ENCODE measurements at places on chromosomes 1 and 21.

- DNase-seq, result no peak
These were observed 76.4 kb downstream of the SPATA46 start for GRCh38 chr1:162300057-162300917.

- DNase-seq, result no peak
These were observed 34.7 kb downstream of the NGF start for GRCh38 chr1:115303364-115303763.

DNA sequence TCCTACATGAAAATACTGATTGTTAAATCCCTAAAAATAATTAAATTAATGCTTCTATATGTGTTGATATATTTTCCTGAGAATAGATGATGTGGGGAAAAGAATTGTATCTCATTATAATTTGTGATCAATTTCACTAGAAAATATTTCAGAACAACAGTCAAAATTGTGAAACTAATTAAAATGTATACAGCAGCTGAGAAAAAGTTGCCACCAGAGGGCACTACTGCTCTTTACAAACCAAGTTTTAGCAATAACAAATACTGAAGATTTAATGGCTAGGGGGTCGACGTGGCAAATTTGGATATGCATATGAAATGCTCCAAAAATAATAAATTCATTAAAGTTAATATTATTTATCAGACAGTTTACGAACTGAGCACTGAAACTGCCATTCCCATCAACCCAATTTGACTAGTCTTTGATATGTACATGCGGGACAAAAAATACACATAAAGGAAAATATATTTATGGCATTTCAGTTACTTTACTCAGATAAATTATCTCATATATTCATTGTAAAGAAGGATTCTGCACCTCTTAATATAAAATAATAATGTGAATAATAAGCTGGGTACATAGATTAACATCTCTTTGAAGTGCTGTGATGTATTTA is 96.3 kb upstream of the TMPRSS15 start:
- peak; percentile 61 for DNase-seq

GRCh38 chr1:5067246-5067645 is 412.8 kb downstream of the AJAP1 start:
- DNase-seq, result no peak

DNA sequence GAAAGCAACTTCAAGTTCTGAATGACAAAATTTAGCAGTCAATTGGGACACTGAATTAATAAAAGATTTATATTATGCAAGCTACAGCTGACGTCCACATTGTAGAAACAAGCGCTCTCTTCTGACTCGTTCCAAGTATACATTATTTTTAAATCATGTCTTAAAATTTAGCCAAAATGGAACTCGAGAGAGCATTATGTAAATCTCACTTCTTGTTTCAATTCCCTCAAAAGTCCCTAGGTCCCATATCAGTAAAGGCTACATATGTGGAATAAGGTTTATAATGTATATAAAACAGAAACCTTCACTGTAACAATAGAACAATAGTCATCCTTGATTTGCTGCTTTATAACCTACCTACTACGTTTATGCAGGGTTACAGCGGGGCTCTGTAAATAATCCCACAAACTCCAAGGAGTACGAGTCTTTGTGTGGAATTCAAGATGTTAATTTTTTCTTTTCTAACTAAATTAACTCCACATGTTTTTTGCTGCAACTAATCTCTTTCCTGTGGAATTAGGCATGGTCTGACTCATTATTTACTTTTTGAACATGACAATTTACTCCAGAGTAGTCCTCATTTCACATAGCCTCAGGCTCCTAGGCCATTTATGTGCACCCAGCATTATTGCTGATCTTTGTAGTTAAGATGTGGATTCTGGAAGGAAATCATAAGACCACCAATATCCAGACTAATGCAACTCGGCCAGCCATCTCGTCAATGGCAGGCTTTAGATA is 785.1 kb downstream of the LTN1 start:
- peak; percentile 89 for DNase-seq

DNA sequence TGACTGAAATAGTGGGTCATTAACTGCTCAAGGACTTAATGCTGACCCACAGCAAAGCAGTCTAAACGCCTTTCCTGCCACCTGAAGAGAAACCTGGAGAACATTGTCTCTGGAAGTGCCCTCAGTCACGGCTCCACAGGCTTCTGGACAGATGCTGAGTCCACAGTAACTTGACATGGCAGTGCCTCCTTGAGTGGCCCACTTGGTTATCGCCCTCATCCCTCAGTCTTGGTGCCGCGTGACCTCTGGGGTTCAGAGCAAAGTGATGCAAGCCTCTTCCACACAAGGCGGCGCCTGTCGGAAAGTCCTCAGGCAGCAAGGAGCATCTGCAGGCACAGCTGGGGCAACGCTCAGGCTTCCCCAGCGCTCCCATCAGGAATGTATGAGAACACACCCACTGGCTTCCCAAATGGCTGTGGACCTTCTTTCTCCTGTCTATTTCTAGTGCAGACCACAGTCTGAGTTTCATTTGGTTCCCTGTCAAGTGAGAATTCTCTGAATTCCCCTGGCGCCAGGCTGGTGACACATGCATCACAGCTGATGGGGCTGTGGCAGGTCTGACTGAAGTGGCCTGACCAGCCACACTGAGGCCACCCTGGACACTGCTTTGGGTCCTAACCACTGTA is 13.0 kb upstream of the ANGPTL7 start:
- DNase-seq, result peak; percentile 72

GRCh38 chr1:24302209-24302611 is 16.9 kb upstream of the GRHL3 start:
- no peak for DNase-seq

DNA sequence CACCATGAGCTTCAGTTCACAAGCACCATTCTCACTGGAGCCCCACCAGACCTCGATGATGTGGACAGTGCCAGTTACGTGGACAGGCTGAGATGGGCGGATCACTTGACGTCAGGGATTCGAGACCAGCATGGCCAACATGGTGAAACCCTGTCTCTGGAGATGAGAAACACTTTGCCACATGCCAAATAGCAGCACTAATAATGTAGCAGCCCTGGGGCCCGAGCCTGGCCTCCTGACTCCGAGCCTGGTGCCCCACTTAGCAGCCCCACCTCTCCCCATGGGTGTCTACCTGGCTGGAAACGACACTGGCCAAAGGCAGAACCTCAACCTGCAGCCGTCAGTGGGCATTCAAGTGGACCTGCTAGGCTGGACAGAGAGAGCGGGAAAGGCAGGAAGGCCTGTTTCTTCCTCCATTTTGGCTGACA is 129.1 kb downstream of the TOMM20 start:
- DNase-seq, result no peak

DNA sequence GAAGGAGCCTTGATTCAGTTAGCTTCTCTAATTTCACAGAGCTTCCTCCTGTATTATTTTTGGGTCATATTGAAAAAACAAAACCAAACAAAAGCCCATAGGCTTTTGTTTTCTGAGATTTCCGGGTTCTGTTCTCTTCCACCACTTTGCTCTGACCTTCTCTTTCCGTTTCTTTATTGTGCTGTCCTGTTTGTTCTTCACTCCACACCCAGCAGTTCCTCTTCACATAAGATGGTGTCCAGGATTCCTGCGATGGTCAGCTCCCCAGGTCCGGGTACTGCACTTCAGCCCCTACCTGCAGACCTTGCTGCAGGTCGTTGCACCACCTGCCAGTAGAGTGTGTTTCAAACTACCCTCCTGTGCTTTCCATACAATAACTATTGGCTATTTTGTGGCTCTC is 44.6 kb downstream of the GLUL start:
- DNase-seq, result no peak

GRCh38 chr1:17933971-17934370 is 173.6 kb upstream of the IGSF21 start:
- DNase-seq, result no peak

- DNase-seq, result no peak
These were observed 184.7 kb downstream of the VPS13D start for GRCh38 chr1:12414444-12415018.

- no peak for DNase-seq
These were observed 134.4 kb downstream of the SDCCAG8 start for GRCh38 chr1:243390162-243390791.

DNA sequence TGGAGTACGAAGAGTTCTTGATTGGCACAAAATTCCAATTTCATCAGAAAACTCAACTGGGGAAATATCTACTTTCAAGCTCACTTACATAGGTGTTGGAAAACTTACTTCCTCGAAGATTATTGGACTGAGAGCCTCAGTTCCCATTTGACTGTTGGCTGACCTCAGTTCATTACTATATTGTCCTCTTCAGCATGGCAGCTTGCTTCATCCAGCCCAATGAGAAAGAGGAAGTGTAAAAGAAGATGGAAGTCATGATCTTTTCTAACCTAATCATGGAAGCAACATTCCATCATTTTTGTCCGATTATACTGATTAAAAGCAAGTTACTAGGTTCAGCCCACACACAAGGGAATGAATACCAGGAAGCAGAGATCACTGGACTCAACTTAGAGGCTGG is 49.4 kb downstream of the HSD3B1 start:
- no peak for DNase-seq

- DNase-seq, result no peak
These were observed 99.0 kb downstream of the SLC45A1 start for GRCh38 chr1:8416881-8417280.

- peak; percentile 47 for DNase-seq
These were observed 265.9 kb downstream of the PRDM2 start for GRCh38 chr1:13965770-13966398.

- DNase-seq, result no peak
These were observed 149.3 kb downstream of the TGFB2 start for GRCh38 chr1:218494449-218494852.

GRCh38 chr1:216555653-216556052 is 132.4 kb upstream of the USH2A start:
- DNase-seq, result no peak

GRCh38 chr1:233523047-233523446 is 90.9 kb upstream of the KCNK1 start:
- no peak for DNase-seq

GRCh38 chr1:186112280-186112679 is 262.8 kb downstream of the TPR start:
- DNase-seq, result no peak

- DNase-seq, result peak; percentile 65
These were observed 38.6 kb downstream of the GADD45A start for GRCh38 chr1:67723620-67724019.

- DNase-seq, result peak; percentile 89
These were observed 4.4 kb upstream of the C2CD2 start for GRCh38 chr21:41957991-41958766.

- no peak for DNase-seq
These were observed 54.4 kb downstream of the NR5A2 start for GRCh38 chr1:200081969-200082245.

GRCh38 chr1:154347961-154348360 is 22.6 kb downstream of the ATP8B2 start:
- no peak for DNase-seq

GRCh38 chr1:111192658-111193519 is 7.6 kb downstream of the DENND2D start:
- DNase-seq, result no peak

DNA sequence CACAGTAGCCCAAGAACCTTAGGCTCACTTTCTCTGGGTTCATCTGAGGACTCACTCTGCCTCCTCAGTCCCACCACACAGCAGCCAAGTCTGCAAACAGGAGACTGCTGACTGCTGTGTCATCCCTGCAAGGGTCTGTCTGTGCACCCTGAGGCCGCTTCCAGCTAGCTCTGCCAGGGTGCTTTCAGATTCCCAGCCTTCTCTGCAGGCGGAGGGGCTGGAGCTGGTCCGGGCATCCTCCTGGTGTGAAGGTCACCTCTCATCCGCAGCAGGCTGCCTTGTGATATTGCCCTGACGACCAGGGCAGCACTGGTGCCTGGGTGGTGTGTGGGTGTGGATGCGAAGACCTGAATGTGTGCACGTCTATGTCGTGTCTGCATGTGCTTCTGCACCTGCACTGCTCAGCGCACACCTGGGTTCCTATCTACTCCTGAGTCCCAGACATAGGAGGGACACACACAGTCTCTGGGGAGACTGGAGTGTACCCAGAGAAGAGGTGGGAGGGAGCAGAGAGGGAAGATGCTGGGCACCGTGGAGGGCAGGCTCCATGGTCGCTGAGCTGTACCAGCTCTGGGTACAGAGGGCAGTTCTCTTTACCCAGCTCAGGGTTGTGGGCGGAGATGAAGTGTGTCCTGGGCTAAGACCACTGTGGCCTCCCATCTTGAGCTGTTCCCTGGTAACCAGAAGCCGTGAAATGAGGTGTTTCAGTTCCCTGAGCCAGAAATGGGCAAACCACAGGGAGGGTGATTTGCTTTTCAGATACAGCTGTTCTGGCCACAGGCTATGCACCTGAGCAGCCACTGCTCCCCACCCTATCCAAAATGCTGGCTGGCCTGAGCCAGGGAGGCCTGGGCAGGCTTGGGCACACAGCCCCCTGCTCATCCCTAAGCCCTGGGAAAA is 160.9 kb upstream of the CSF3R start:
- DNase-seq, result no peak

DNA sequence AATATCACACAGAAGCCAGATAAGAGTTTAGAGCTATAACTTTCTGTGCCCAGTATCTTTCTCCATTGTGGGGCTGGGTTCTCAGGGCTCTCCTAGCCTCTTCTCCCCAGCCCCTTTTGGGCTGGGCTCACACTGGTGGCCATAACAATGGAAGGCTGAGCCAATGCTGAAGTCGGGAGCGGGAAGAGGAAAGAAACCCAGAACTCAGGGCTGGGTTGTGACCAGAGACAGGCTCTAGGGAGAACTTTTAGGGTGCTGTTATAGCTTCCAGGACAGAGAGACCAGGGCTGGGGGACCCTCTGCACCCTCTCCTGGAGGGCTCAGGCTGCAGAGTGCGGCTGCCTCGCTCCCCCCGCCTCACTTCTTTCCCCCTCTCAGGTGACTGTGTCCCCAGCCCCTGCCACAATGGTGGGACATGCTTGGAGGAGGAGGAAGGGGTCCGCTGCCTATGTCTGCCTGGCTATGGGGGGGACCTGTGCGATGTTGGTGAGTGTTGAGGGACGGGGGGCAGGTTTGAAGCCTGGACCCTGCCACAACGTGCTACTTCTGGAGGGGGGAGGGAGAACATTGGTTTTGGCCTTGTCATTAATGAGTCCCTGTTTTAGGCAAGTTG is 14.1 kb downstream of the BCAN start:
- DNase-seq, result no peak

- DNase-seq, result peak; percentile 95
These were observed 239.8 kb downstream of the LMX1A start for GRCh38 chr1:165116732-165117131.

DNA sequence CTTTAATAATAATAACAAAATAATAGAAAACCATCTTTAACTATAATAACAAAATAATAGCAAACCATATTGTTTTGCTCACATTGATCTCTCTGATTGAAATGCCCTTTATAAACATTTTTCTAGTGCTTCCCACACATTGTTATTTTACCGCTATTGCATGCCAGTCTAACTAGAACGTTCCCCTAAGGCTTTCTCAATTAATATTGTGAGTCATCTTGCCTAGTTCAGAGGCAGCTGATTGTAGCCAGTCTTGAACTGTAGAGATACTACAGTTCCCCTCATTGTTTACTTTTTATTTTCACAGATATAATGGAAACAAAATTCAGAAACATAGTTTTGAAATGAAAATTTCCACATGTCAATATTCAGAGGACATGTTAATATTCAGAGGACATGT is 192.3 kb upstream of the ADGRL4 start:
- DNase-seq, result peak; percentile 32

DNA sequence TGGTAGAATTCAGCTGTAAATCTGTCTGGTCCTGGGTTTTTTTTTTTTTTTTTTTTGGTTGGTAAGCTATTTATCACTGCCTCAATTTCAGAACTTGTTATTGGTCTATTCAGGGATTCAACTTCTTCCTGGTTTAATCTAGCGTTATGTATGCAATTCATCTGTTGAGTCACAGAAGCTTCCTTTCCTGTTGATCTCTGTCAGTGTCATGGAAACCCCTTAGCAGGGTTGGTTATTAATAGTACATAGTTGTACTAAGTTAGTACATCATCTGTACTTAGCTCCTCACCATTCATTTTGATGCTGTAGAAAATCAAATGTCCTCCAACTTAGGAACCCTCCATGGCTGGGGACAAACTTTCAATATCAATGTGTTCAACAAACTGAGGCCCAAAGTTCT is 51.0 kb upstream of the BARHL2 start:
- DNase-seq, result no peak

Measured in fibroblast of skin of right biceps (primary cell).